Stimulated activated memory B cell treated with anti-CD40 and anti-IgM and Interleukin-4, amounts not matched to agents 10 μg/mL and 1 μg/mL and 100 μg/mL, for 72 hours (primary cell): ENCODE measurements at places on chromosomes 3 and 15.
A peak's percentile ranks its signal among the peaks of the same experiment; 100 is the strongest.

DNA sequence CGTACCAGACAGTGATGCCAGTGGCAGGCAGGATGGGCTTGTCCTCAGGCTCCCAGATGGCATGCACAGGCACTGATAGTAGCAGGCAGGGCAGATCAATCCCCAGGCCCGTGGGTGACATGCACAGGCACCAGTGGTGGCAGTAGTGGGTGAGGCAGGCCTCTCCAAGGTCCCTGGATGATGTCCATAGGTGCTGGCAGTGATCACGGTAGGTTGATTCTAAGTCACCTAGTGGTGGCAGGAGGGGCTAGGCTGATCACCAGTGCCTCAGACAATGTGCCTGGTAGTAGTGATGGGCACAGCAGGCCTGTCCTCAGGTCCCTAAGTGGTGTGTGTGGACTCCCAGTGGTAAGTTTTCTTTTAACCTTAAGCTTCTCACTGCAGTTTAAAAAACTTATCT lies 19.6 kb downstream of the CEP63 start:
- ATAC-seq, result no peak

DNA sequence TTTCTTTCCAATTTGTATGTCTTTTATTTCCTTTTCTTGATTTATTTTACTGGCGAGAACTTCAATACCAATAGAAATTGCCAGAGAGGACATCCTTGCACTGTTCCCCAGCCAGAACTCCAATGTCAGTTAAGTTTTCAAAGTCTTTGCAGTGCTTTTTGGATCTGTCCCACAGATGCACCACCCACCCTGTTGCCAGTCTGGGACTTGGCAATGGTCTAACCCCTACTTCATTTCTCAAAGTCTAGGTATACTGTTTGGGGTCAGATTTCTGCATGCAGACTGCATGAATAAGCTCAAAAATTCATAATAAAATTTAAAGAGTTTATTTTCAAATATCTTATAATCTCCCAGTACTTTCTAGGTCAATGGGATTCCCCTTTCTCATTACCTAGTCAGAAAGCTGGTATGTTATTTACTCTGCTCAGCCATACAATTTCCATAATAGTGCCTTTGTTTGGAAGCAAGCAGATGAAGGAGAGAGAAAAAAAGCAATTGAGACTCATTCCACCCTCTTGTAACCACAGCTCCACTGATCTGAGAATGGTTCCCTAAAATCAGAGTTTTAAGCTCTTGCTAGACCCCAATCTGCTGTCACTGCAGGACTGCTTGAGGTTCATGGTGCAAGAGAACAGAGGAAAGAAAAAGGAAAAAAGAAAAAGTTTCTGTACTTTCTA lies 125.9 kb upstream of the PLXND1 start:
- ATAC-seq, result no peak

- ATAC-seq, result no peak
Observed at GRCh38 chr15:75945953-75946352, 42.3 kb downstream of the FBXO22 start.

GRCh38 chr15:72319360-72319984 lies 485 bp downstream of the CELF6 start:
- peak; percentile 74 for ATAC-seq

DNA sequence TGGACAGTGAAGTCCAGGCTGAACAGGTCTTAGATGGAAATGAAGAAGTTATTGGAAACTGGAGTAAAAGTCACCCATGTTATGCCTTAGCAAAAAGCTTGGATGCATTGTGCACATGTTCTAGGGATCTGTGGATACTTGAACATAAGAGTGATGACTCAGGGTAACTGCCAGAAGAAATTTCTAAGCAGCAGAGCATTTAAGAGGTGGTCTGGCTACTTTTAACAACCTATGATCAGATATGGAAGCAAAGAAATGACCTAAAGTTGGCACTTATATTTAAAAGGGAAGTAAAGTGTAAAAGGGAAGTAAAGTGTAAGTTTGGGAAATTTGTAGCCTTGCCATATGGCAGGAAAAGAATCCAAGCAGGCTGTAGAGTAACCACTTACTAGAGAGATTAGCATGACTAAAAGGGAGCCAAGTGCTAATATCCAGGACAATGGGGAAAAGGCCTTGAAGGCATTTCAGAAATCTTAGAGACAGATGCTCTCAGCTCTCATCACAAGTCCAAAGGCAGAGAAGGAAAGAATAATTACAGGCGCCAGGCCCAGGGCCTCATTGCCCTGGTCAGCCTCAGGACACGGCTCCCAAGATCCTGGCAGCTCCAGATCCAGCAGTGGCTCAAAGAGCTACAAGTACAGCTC lies 73.9 kb upstream of the KCNH8 start:
- ATAC-seq, result no peak

DNA sequence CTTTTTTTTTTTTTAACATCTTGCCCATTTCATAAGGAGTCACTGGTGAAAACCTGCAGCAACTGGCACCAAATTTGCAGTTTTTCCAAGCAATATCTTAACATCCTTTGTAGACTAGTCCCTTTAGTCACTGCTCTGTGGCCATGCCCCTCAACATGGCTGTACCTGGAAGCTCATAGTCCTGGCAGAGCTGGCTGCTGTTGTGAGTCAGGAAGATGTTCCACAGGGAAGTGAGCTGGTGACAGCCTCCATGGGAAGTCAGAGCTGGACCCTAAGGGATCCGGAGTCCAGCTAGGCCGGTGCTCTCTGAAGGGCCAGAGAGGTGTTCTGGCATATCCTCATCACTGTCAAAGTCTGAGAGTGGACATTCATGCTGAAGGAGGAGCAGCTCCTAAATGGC lies 99.3 kb upstream of the ZBED2 start:
- no peak for ATAC-seq

GRCh38 chr3:11629716-11630115 lies 14.0 kb downstream of the VGLL4 start:
- no peak for ATAC-seq
